PC-3 (cell line): ENCODE measurements at places on chromosomes 1 and 21. TPM values are rescaled to one million over a fixed set of nuclear protein-coding genes. Genes with fewer than 3 reads are reported as not detected.

The ETV3L gene
- not detected in 2 replicates for total RNA-seq

The CIART gene
- 19.0 and 27.0 TPM in 2 replicates for total RNA-seq

The TNFRSF9 gene
- 0.04 and 0.06 TPM in 2 replicates for total RNA-seq

The TTC39A gene
- total RNA-seq, result 11.1 and 12.3 TPM in 2 replicates

The LYSMD1 gene
- 6.3 and 7.5 TPM in 2 replicates for total RNA-seq

The LDLRAD1 gene
- not detected in 2 replicates for total RNA-seq

The OR2L3 gene
- total RNA-seq, result 0.15 TPM in 1 of 2 replicates, not detected in the other

The NBPF6 gene
- total RNA-seq, result 0.07 TPM in 1 of 2 replicates, not detected in the other

The MFSD2A gene
- total RNA-seq, result 8.6 and 12.1 TPM in 2 replicates

The NTMT2 gene
- total RNA-seq, result not detected in 2 replicates

The ZNF593OS gene
- total RNA-seq, result not detected in 2 replicates

The MARK1 gene
- 0.40 and 1.5 TPM in 2 replicates for total RNA-seq

The MAP3K6 gene
- total RNA-seq, result 25.1 and 44.5 TPM in 2 replicates

The NTNG1 gene
- total RNA-seq, result 6.7 and 6.8 TPM in 2 replicates

The CLCA4 gene
- not detected in 2 replicates for total RNA-seq

The SYNC gene
- 6.6 and 10.0 TPM in 2 replicates for total RNA-seq

The HTR6 gene
- not detected in 2 replicates for total RNA-seq

The FAM151A gene
- not detected in 2 replicates for total RNA-seq

The MTR gene
- total RNA-seq, result 14.2 and 15.6 TPM in 2 replicates

The CRP gene
- total RNA-seq, result not detected in 2 replicates

The FCRLB gene
- total RNA-seq, result 10.2 and 12.7 TPM in 2 replicates

The PWP2 gene
- total RNA-seq, result 8.2 and 17.0 TPM in 2 replicates

The CYP4A22 gene
- total RNA-seq, result not detected in 2 replicates

The PDC gene
- total RNA-seq, result not detected in 2 replicates

The C1orf94 gene
- total RNA-seq, result not detected in 2 replicates

The VASH2 gene
- total RNA-seq, result 4.7 TPM in 2 replicates

The DIRAS3 gene
- total RNA-seq, result not detected in 2 replicates

The MAP3K21 gene
- total RNA-seq, result 13.7 and 17.1 TPM in 2 replicates

The ZNF672 gene
- total RNA-seq, result 83.9 and 89.4 TPM in 2 replicates

The PGLYRP4 gene
- not detected in 2 replicates for total RNA-seq

The SLC30A10 gene
- not detected in 2 replicates for total RNA-seq

The PLEKHO1 gene
- 13.8 and 29.5 TPM in 2 replicates for total RNA-seq

The CFH gene
- 0.80 and 1.9 TPM in 2 replicates for total RNA-seq

The OR10Z1 gene
- total RNA-seq, result not detected in 2 replicates

The GPR37L1 gene
- total RNA-seq, result 0.04 TPM in 1 of 2 replicates, not detected in the other

The UBXN10 gene
- total RNA-seq, result 0.12 TPM in 1 of 2 replicates, not detected in the other

The CACHD1 gene
- 6.6 TPM in 2 replicates for total RNA-seq
